ENCODE measurements at places on chromosomes 7 and 10.

GRCh38 chr7:132140341-132140740 lies 435.9 kb downstream of the PLXNA4 start:
- DNase-seq: no peak

- no peak for DNase-seq
Observed at GRCh38 chr10:113704637-113705343, 25.1 kb downstream of the CASP7 start.

- no peak for DNase-seq
Observed at GRCh38 chr10:4902571-4903011, 60.6 kb upstream of the AKR1C1 start.

DNA sequence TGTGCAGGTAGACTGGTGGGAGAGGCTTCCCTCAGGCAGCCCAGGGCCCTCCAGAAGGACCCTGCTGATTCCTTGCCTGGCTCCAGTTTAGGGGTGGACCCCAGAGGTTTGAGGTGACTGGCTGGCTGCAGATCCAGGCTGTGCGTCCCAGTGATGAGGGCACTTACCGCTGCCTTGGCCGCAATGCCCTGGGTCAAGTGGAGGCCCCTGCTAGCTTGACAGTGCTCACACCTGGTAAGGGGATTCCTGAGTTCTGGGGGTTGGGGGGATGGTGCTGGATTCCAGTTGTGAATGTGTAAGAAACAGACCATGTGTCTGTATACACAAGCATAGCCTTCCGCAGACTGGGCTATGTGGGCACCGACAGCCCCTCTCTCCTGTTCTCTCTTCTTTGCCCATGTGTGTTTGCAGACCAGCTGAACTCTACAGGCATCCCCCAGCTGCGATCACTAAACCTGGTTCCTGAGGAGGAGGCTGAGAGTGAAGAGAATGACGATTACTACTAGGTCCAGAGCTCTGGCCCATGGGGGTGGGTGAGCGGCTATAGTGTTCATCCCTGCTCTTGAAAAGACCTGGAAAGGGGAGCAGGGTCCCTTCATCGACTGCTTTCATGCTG lies 2.7 kb downstream of the KAZALD1 start:
- no peak for DNase-seq

- no peak for DNase-seq
Observed at GRCh38 chr7:127738859-127739258, 86.9 kb downstream of the SND1 start.

- DNase-seq: no peak
Observed at GRCh38 chr10:109504401-109504800, 418.9 kb downstream of the XPNPEP1 start.

GRCh38 chr10:92696606-92697383 lies 7.0 kb downstream of the HHEX start:
- DNase-seq: no peak

GRCh38 chr7:157845203-157845835 lies 508.5 kb downstream of the DNAJB6 start:
- DNase-seq: no peak

GRCh38 chr7:74030861-74031260 lies 2.9 kb downstream of the ELN start:
- no peak for DNase-seq

DNA sequence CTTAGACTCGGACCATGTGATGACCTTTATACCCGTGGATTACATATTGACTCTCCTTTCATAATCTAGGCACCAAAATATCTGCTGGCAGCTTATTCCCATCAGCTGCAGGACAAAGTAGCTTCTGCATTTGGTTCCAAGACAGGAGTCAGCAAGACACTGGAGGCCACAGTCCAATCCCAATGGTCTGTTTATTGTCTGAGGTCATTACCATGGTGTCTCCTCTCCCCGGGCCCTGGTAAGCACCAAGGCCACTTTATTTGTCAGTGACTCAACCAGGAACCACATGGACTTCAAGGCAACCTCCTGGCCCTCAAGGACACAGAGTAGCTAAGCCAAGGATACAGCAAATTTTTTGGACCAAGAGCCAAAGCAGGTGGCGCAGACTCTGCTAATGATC lies 36.1 kb downstream of the KCNMA1 start:
- DNase-seq: no peak

DNA sequence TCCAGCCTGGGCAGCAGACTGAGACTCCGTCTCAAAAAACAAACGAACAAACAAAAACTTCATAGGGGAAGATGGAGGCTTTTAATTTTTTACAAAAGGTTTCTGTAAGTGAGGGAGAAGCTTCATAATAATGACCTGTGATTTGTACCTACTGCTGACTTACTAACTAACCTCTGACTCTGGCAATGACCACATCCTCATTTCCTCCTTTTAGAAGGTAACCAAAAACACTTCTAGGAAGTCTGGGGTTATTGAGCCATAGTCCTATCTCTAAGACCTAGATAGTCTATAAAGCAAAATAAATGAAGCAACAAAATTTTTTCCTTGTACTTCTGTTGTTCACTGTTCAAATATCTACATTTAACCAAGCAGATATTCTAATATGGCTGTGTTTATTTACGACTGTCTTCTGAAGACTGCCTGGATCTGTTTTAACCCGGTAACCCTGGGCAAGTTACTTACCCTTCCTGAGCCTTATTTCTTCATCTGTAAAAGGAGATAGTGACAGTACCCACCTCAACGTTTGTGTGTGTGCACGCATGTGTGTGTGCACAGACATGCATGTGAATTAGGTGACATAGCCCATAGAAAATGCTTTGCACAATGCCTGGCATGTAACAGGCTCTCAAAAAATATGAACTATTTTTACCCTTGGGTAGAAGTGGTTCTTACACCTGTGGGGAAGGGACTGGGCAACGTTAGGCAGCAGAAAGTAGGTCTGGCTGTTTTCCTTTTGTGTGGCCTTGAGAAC lies 30.8 kb upstream of the SMNDC1 start:
- DNase-seq: no peak

DNA sequence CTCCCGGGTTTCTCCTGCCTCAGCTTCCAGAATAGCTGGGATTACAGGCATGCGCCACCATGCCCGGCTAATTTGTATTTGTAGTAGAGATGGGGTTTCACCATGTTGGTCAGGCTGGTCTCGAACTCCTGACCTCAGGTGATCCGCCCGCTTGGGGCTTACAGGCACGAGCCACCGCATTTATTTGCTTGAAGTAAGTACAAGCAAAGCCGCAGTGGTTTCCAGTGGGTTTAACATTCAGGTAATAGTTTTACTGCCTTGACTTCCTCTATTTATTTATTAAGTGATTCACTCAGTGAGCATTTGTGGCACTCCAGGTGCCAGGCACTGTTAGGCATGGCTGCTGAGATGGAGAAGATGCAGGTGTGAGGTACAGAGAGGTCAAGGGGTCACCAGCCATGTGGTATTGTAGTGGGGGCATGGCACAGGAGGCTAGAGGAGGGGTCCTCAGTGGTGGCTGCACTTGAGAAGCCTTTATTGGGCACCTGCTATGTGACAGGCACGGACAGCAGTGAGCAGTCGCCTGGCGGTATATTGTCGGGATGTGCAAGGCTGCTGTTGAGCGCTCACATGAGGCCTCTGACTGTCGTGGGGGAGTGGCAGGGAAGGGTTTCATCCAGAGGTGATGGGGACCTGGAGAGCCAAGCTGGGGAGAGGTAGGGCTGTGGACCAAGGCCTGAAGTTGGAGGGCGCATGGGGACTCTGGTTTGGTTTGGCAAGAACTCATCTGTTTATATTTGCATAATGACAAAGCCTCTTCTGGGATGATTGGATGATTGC lies 54.9 kb downstream of the DOCK1 start:
- no peak for DNase-seq

DNA sequence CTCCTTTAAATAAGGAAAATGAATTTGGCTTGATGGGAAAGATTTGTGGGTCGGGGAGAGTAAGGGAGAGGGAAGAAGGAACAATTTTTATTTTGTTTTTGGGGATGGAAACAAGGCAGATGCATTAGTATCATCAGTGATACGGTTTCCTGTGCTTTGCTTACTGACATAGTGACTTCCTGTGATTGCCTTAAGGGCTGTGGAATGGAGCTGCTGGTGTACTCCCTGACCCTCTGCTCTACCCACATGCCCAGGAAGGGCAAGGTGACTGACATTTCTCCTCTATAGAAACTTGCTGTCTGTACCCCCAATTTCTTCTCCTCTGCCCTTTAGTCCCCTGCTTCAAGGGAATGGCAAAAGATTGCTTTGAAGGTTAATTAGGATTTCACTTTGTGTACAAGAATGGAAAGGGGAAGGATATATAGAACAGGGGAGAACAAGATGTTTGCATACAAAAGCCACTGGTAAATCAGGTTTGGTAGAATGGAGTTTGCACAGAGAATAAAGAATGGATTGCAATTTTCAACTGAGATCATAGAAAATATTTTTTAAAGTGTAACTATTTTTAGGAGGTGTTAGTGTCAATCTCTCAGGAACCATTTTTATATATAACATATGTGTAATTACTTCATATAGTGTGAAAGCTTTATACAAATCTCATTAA lies 129.0 kb upstream of the AGR3 start:
- DNase-seq: no peak

DNA sequence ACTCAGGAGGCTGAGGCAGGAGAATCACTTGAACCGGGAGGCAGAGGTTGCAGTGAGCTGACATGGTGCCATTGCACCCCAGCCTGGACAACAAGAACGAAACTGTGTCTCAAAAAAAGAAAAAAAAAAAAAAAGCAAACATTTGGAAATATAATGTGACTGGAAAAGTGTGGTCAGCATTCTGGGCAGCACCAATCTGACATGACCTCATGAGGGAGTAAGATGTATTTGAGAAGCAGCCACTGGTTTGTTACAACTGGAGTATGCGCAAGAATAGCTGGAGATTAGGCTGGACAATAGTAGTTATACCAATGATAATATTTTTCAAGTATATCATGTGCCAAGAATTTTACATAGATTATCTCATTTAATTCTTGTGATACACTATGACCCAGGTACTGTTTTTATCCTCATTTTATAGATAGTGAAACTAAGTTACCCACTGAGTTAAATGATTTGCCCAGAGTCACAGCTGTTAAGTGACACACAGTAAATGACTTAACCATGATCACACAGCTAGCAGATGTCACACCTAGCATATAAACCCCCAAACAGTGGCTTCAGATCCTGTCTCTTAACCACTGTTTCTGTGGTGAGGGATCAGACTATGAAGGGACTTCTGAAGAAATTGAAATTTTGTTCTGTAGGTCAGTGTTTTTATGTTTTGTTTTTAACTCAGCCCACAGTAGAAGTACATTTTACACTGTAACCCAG lies 11.1 kb downstream of the MCU start:
- DNase-seq: no peak

GRCh38 chr10:51892965-51893658 lies 193.7 kb upstream of the CSTF2T start:
- DNase-seq: no peak

DNA sequence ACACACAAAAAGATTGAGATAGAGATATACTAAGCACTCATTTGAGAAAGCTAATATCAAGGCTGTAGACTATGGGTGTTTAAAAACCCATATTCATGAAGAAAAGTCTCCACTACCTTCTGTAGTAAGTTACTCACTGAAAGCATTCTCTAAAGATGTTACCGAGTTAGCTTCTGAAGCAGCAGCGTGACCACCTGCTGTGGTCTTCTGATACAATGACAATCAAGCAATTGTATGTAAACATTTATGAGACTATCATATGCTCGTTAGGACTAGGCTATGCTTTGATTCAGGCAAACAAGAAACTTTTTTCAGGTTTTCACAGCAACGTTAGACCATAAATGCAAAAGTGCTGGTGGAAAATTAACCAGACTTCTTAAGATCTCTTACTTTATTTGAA lies 11.2 kb downstream of the RHOBTB1 start:
- no peak for DNase-seq

DNA sequence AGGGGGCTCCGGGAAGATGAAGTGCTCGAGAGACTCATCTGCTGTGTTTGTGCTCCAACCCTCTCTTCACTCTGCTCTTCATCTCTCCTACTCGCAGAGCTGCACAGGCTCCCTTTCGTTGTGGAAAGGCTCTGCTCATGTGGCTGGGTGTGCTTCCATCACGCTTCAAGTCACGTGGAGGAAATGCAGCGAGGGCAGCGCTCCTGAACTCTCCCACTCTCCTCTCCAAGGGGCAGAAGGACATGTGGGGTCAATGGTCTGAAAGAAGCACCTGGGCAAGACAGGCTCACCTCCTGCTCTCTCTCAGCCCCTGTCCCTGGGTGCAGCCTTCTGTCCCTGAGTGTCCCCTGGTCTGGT lies 72.6 kb downstream of the USP6NL start:
- no peak for DNase-seq

DNA sequence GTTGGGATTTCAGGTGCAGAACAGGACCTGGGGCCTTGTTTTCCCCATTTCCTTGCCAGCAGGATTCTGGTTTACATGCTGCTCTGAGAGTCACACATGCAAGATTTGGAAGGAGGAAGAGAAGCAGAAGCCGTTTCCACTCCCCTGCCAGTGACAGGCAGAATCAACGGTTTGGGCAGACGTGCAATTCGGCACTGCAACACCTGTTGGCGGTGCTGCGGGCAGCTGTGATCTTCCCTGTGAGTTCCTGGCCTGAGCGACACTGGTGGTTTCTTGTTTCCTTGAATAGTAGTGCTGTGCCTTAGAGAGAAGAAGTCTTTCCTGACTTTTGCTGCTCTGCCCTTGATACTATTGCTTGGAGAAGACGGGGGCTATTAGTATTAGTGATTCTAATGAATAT lies 1126.2 kb downstream of the TYW1 start:
- no peak for DNase-seq

GRCh38 chr7:144398911-144399310 lies 4.6 kb downstream of the NOBOX start:
- no peak for DNase-seq

DNA sequence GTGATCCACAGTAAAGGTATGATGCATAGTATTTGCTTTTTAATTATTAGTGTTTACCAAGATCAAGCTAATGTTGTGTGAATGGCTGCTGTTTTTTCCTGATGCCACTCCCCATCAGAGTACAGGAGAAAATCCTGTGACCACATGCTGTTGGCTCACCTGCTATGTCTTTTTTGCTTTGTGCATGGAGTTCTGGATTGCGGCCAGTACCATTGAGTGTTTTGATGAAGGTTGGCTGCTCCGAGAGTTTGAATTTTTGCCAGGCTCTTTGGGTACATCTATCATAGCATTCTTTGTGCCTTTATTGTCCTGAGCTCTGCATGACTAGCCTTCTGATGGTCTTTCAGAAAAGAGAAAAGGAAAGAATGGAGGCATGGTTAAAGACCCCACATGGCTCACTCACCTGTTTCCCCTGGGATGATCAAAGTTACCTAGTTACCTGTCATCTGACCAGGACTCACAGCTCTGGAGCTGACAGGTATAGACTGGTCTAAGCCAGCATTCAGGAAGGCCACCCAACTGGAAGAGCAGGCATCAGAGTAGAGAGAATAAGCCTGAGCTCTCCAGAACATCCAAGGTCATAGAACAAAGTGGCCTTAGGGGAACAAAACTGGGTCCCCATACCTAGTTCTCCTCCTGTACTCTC lies 11.8 kb upstream of the SGPL1 start:
- no peak for DNase-seq

- DNase-seq: no peak
Observed at GRCh38 chr7:3083350-3083749, 39.7 kb upstream of the CARD11 start.

GRCh38 chr7:1999278-1999984 lies 233.3 kb downstream of the MAD1L1 start:
- no peak for DNase-seq
